Aorta (tissue), 5 donors: ENCODE measurements at places on chromosomes 7 and 10.

DNA sequence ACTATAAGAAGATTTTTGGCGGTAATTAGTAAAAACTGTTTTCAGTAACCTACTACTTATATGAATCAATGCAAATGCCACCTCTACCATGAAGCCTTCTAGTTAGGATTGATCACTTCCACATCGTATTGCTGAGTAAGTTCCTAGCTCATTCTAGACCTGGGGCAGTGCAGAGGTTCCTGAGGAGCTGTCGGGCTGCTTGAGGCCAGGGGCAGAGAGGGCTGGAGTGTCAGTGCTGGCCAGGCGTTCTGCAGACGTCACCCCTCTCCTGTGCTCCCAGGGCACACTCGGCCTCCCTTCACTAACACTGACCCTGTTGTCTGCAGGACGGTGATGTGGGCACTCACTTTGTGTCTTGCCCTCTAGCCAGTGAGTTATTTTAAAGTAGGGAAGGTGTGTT lies 275.7 kb downstream of the CELF2 start:
- DNase-seq, result no peak
- H3K36me3 ChIP-seq, result peaks cover 5% of the 10 kb centered on the region
- H3K27ac ChIP-seq, result no peak overlapping the region

DNA sequence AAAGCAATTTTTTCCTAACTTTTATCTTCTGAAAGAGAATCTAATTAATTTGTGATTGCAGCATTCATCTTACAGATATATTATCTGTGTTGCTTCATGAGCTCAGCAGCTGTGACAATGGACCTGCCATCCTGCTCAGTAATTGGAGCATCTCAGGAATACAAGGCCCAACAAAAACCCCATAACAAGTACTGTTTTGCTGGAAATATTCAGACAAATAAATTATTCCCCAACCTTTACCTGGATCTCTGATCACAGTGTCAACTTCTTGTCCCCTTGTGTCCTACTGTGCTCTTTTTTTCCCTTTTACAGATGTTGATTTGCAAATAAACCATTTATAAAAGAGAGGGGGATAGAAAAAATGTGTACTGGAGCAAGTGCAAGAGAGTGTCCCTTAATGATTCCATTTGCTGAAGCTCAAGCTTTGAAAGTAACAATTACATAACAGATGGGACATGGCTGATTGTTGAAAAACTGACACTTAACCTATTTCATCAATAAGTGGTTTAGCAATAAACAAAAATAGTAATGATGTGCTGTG lies 1063.4 kb upstream of the GHITM start:
- no peak overlapping the region for H3K27ac ChIP-seq
- H3K4me3 ChIP-seq, result no peak overlapping the region
- H3K36me3 ChIP-seq, result no peaks in the 10 kb centered on the region

DNA sequence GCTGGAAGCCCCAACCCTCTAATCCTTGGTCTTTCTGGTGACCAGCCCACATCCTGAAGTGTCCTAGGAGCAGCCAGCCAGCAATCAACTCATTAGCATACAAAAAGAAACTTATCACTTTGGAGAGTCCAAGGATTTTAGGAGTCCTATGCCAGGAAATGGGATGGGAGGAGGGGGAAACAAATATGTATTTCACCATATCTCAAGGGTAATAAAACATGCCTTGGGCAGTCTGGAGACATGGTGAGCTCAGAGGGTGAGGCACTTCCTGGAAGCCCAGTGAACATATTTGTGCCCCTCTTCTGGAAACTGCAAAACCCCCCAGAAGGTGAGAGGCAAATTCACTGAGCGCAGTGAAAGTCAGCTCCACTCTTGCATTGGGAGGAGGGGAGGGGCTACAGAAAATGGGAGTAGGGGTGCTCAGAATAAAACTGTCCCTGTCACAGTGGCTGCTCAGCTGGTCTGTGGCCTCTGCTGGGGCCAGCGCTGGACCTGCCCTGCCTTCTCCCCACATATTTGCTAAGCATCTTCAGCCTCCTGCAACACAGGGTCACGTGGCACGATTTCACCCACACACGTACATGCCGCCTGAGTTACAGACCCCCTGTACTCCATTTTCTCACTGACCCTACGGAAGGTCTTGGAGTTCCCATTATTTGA lies 17.7 kb upstream of the ZMIZ1 start:
- H3K27ac ChIP-seq, result no peak overlapping the region
- H3K36me3 ChIP-seq, result no peaks in the 10 kb centered on the region
- H3K4me3 ChIP-seq, result no peak overlapping the region
- H3K27me3 ChIP-seq, result no peaks in the 10 kb centered on the region

GRCh38 chr10:5557799-5558771 lies 33.3 kb downstream of the CALML3 start:
- no peak for DNase-seq
- H3K4me3 ChIP-seq, result no peak overlapping the region
- H3K4me1 ChIP-seq, result peaks cover 1% of the 10 kb centered on the region
- no peaks in the 10 kb centered on the region for H3K27me3 ChIP-seq
- no peaks in the 10 kb centered on the region for H3K36me3 ChIP-seq

DNA sequence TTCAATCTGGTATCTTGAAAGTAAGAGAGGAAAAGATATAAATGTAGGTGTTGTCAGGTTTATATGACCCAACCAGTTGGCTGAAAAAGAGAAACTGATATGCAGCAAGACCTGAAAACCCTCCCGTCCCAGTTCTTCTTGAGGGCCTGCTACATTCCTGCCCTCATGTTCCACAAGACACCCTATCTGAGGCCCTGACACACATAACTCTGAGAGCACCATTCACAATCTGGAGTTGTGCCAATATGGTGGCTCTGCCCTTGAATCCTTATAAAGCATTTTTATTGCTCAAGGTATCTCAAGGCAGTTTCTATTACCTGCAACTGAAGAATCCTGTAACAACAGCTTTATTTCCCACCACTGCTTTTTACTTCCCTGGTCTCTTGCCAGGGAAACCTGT lies 17.0 kb downstream of the XPNPEP1 start:
- no peak overlapping the region for H3K4me3 ChIP-seq
- DNase-seq, result no peak
- H3K27me3 ChIP-seq, result no peaks in the 10 kb centered on the region
- no peak overlapping the region for H3K27ac ChIP-seq
- peaks cover 5% of the 10 kb centered on the region for H3K4me1 ChIP-seq
- peaks cover 4% of the 10 kb centered on the region for H3K36me3 ChIP-seq
